Mucosa of descending colon (tissue), 3 donors: ENCODE measurements at places on chromosomes 4 and X. TPM values are rescaled to one million over a fixed set of nuclear protein-coding genes. Genes with fewer than 3 reads are reported as not detected.

- DNase-seq = no peak
Measured at GRCh38 chr4:99821918-99822503, 5.4 kb downstream of the DAPP1 start.

PRDM8 gene
- 10.1 TPM for total RNA-seq

DNA sequence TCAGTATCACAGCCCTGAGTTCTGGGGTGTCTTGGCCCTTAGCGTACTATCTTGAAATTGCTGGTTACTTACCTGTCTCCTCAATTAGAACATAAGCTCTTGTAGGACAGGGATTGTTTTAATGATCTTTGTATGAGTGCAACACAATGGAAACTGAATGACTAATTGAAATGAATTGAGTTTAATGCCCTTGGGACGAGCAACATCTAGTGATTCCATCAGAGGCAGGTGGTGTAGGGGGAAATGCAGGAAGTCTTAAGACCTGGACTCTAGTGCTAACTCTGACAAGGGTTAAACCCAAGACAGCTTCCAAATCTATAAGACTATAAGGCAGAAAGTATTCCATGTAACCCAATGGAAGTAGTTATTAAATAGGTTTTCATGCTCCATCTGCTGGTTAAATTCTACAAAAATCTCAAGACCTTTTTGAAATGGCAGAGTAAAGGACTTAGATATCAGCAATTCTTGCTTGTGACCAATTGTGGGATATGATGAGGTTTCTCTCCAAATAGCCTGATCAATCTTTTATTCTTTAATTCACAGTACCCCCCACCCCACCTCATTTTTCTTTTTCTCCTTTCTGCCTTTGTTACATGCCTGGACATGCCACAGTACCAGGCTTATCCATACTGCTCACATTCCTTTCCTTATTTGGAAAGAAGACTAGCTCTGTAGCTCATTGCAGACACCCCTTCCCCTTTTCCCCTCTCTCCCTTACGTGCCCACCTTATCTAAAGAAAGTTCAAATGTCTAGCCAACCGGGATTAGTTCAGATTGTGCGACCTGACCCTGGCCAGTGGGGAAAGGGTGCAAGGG, 340.8 kb downstream of the PAPSS1 start:
- DNase-seq = no peak

GRCh38 chr4:80685214-80685613, 345.3 kb upstream of the BMP3 start:
- DNase-seq = no peak

DNA sequence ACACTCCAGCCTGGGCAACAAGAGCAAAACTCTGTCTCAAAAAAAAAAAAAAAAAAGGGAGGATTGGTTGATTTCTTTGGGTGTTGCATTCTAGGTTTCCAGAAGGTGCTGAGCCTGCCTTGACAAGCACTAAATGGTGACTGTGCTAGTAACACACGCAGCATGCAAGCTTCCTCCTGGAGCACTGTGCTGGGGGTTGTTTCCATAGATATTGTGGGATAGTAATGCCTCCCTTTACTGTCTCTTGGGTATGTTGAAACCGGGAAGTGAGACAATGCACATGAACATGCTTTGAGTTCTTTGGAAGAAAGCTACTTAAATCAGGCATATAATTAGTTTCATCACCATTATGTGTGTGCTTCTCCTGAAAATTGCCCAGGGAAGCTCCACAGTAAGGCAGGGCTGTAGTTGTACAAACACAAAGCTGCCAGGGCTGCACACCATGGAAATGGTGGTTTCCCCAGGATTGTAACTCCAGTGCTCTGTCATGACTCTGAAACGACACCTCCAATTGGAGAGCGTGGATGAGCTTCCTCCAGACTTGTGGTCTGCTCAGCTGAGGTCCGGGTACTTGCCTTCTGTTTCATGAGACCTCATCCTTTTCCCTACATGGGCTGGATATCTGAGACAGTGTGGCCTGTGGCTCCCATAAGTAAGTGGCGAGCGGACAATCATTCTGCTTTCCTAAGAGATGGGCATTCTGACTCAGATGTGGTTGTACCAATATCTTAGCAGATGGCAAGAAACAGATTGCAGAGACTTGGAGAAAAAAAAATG, 31.5 kb upstream of the STOX2 start:
- DNase-seq = no peak

DNA sequence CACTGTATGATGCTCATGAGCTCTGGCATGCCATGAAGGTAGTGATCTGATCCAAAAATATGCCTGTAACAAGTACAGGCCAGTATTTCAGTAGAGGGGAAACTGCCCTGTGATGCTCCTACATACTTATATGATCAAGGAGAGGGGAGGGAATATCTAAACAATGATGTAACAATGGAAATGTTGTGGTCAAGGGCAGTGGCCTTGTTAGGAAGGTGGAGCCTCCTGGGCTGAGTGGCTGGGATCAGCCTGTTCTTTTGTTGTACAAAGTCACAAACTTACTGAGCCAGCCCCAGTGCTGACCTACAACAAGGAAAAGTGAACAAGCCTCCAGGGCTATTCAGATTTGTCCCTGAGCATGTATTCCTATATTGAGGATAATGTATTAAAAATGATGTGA, 70.3 kb downstream of the ANXA10 start:
- no peak for DNase-seq

PCDH7 gene
- total RNA-seq = 4.5 TPM

BEX1 gene
- total RNA-seq = not detected

DNA sequence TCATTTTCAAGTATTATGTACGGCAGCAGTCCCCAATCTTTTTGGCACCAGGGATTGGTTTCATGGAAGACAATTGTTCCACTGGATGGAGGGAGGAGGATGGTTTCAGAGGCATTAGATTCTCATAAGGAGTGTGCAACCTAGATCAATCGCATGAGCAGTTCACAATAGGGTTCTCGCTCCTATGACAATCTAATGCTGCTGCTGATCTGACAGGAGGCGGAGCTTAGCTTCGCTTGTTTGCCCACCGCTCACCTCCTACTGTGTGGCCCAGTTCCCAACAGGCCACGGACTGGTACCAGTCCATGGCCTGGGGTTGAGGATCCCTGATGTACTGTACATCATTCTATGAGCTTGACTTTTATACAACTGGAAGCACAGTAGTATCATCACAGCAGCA, 48.4 kb downstream of the SMIM20 start:
- DNase-seq = no peak

GRCh38 chrX:132413459-132413858, 75.4 kb downstream of the MBNL3 start:
- no peak for DNase-seq

- no peak for DNase-seq
Measured at GRCh38 chr4:112343330-112344080, 46.3 kb downstream of the ALPK1 start.

DNA sequence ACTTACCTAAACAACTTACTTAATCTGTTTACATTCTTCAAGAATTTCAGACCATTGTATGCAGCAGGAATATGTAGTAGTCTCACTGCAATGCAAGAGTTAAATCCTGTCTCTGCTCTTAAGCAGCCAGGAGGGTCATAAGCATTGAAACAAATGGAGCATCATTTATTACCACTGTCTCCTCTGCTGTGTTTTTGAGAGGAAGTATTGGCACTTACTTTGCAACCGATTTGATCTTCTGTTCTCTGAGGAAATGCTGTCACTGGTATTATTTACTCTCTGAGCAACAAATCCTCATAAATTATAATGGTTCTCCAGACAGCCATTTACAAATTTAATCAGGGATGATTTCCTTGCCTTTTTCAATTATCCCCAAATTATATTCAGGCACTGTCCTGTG, 1367.1 kb downstream of the STIM2 start:
- no peak for DNase-seq

- DNase-seq = no peak
Measured at GRCh38 chr4:185341841-185342240, 53.9 kb downstream of the LRP2BP start.

DNA sequence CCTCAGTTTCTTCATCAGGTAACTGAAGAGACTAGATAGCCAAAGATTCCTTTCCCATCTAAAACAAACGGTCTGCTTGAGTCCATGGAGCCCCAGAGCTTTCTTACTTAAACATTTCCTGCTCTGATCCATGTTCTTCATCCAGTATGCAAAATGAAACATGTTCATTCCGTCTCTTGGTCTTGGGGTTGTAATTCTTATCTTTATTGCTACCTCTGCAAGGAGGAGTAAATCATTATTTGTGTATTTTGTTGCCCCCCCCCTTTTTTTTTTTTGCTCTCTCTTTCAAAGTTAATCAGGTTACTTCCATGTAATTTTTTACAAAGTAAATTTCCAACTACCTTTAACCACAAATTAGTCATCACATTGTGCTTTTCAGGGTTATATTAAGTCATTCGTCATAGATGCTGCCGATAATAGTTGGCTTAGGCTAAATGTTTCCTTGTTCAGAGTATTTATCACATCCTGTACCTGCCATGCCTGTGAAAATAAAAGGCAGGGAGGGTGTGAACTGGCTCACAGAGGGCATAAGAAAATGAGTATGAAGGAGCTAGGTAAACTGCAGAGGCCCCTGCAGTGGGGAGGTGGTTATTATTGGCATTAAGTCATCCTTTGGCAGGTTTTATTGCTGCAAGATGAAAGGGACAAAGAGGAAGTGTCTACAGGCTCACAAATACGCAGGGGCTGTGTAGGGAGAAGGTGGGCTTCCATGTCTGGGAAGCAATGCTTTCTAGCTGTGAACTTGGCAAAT, 76.7 kb upstream of the HS3ST1 start:
- DNase-seq = peak; percentile 58

NALF2 gene
- 0.22 TPM for total RNA-seq

- no peak for DNase-seq
Measured at GRCh38 chrX:124268099-124268498, 64.4 kb upstream of the TEX13D start.

GRCh38 chr4:94032754-94033153, 174.9 kb upstream of the SMARCAD1 start:
- no peak for DNase-seq

- DNase-seq = no peak
Measured at GRCh38 chrX:76183289-76184049, 10.6 kb downstream of the PBDC1 start.
